Heart left ventricle (tissue), 16 donors: ENCODE measurements at places on chromosomes 1 and 21.

DNA sequence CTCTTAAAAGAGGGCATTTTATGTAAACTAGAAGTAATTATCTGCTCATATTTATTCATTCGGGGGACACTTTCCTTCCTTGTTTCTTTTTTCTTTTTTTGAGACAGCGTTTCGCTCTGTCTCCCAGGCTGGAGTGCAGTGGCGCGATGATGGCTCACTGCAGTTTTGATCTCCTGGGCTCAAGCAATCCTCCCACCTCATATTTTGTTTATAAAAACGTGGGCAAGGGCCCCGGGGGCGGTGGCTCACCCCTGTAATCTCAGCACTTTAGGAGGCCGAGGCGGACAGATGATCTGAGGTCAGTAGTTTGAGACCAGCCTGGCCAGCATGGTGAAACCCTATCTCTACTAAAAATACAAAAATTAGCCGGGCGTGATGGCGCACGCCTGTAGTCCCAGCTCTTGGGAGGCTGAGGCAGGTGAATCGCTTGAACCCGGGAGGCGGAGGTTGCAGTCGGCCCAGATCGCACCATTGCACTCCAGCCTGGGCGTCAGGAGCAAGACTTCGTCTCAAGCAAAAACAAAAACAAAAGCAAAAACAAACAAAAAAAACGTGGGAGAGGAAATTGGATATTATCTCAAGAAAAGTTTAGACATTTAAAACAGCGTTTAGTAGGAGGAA lies 926 bp upstream of the DFFA start:
- no peak for DNase-seq

DNA sequence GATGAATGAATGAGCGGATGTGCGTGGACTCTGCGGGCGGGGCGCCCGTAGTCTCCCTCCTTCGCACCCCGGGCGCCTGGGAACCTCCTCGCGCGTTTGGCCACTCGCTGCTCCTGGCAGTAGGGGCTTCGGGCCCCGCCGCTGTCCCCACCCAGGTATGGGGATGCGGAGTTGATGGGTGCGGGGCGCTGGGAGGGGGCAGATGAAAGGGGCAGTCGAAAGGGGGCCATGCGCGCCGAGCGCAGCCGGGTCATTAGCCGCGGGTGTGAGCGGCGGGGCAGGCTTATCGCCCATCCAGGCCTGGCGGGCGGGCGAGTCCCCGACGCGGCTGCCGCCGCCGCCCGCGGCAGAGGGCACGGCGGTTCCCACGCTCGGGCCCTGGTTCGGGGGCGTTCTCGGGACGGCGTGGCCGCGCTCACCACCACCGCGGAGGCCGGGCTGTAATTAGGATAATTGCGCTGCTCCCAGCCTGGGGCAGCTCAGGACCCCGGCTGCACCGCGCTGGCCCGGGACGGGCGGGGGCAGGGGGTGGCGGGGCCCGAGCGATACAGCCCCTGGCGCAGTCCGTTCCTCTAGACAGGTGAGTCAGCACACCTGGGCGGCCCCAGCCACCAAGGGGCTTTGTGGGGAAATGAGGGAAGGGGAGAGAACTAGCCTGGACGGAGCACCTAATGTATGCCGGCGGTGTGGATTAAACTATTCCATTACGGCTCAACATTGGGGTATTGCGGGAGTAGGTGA lies 22.1 kb upstream of the CITED4 start:
- DNase-seq = no peak

DNA sequence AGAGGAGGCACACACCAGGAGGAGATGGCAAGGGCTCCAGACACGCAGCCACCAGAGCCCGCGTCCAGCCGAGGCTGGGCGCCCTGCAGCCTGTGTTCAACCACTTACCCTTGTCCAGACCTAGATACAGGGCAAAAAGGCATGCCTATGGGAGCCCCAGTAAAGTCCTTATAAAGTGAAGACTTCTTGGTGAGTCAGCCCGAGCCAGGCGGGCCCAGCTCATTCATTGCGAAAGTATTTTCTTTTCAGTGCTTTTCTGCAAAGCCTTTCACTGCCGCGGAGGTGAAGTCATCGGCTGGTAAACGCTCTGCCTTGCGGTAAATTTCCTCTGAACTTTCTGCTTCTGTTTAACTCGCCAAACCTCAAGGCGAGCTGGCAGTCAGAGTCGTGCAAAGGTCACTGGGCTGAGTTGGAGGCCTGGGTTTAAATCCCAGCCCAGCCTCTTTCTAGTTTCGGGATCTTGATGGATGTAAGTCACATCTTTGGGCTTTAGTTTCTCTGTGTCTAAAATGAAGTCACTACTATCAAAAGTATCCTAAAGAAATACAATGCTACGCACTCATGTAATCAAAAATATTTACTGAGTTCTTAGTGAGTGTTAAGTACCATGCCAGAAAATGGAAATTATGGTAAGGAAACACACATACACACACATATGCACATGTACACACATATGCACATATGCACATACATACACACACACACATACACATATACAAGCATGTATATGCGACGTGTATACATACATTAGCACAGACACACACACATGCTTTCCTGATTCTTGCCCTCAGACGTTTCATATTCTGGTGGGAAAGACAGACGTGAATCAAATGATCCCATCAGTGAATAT lies 54.7 kb upstream of the IFFO2 start:
- DNase-seq = no peak

- no peak for DNase-seq
Observed at GRCh38 chr1:247281001-247281574, 25.2 kb downstream of the VN1R5 start.

DNA sequence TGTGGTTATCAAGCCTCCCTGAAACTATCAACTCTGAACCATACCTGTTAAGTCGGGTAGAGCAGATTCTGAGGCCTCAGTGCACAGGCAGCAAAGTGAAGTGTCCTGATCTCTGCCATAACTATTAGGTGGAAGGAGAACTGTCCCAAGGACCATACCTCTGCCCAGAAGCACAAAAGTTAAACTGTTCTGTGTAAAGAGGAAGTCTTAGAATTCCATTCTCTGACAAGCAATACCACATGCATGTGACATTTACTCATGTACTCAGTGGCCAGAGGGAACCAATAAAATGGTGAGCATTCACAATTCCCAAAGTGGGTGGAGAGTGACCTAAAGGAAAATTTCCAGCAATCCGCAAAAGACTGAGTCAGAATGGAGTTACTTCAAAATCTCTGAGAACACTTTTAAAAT lies 61.0 kb downstream of the TOR3A start:
- DNase-seq = no peak

DNA sequence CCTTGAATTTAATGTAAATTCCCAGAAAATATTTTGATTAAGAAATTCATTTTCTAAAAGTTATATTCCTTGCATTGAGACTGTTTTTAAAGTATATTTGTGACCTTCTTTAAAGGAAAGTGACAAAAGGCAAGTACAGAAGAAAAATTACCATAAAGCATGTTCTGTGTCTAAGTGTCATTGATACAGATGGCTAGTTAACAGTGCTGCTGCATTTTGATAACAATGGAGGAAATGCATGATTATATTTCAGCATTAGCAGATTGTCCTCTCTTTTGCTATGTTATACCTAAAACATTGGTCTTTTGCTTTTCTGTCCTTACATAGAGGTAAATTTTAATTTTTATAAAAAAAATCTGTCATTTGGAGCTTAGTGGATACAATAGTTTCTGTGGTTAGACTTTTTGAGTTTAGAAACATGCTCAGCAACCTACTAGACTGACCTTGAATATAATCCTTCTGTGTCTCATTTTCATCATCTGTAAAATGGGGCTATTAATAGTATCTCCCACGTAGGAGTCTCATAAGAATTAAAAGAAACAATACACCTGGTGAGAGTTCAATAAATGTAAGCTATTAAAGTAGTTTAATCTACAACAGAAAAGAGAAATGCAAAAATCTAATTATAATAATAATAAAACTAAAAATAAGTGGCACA lies 51.1 kb upstream of the RGS21 start:
- DNase-seq = no peak

GRCh38 chr21:36297938-36298572 lies 21.9 kb upstream of the MORC3 start:
- DNase-seq = peak; percentile 49

- no peak for DNase-seq
Observed at GRCh38 chr1:17139637-17140036, 20.4 kb upstream of the PADI2 start.

- no peak for DNase-seq
Observed at GRCh38 chr1:178102218-178102617, 8.3 kb downstream of the RASAL2 start.

GRCh38 chr1:48776393-48777218 lies at the start of gene BEND5:
Gene BEND5, minus strand, starts transcription at chr1:48776891. Its CDS starts 60 bp downstream, at chr1:48776831.
- peak; percentile 60 for DNase-seq

- DNase-seq = no peak
Observed at GRCh38 chr1:246279402-246279801, 227.7 kb downstream of the SMYD3 start.

DNA sequence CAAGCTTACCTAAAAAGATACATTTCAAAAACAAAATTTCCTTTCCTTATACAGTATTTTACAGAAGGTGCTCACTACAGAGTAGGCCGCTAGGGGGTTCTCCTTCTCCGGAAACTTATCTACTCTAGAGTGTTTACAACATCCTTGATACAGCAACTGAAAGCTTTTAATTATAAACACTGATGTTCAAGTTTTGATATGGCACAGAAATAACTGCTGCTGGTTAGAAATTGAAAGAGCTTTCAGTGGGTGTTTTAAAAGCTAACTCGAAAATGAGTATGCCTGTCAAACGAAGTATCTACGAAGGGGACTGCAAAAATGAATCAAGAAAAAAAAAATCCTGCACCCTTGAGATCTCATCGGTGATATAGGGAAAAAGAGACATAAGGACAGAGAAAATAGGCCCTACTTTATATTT lies 1.0 kb downstream of the YOD1 start:
- DNase-seq = no peak

GRCh38 chr1:243367314-243367713 lies 111.5 kb downstream of the SDCCAG8 start:
- no peak for DNase-seq

DNA sequence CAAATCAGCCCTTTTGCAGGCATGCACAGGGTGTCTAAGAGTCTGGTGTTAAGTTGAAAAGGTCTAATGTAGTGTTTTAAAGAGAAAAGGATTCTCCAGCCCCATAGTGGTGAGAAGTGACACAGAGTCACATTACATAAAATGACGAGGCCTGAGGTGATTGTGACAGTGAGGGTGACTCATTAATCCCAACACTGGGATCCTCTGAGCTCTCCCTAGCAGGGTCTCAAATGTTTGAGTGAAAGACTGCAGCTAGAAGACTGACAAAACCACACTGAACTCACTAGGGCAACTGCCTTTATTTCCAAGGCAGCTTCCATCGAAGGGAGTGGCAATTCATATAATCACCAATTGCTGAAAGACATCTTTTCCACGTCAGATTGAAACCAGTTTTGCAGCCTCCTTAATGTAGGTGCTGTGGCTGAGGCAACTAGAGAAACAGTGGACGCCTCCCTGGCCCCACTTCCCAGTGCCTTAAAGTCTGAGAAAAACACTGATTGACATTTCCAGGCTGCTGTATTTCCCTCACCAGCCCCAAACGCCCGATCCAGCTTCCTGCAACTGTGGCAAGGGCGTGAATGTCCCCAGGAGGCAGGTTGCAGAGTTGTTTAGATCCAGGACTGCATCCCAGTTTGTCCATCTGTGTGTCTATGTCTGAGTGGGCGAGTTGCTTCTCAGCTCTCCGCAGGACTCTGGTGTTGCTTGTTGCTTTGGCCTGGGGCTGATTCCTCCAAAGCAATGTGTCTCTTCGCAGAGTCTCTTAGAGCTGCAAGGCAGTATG lies 81.4 kb downstream of the RUNX1 start:
- no peak for DNase-seq

GRCh38 chr1:171346881-171347280 lies 32.9 kb downstream of the FMO4 start:
- no peak for DNase-seq

DNA sequence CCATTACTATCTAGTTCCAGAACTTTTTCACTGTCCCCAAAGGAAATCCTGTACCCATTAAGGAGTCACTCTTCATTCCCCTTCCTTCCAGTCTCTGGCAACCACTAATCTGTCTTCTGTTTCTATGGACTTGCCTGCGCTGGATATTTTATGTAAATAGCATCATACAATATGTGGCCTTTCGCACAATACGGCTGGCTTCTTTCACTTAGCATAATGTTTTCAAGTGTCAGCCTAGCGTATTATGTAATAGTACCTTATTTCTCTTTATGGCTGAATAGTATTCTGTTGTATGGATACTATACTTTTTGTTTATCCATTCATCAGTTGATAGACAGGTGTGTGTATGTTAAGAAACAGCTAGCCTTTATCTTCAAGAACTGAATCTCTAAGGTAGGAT lies 14.3 kb downstream of the ATF3 start:
- DNase-seq = no peak

DNA sequence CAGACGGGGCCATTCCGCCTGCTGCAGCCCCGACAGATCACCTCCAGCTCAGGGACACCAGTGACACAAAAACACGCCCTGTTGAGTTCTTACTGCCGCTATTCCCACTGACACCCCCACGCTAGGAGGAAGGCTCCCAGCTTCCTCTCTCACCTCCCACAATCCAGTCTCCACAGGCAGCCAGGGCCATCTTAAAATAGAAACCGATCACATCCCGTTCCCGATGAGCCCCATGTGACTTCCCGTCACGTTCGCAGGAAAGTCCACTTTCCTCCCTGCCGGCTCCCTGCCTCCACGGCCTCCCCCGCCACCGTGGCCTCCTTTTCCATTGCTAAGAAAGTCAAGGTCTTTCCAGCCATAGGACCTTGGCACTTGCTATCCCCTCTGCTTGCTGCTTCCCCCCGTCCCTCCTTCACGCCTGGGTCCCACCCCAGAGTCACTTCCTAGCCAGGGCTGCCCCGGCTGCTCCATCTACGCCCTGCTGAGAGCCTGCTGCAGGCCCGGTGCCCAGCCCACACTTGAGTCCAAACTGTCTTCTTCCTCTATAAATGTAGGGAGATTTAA lies 24.0 kb upstream of the DDOST start:
- peak; percentile 77 for DNase-seq

GRCh38 chr1:202067188-202067974 lies 55.3 kb upstream of the GPR37L1 start:
- DNase-seq = no peak

DNA sequence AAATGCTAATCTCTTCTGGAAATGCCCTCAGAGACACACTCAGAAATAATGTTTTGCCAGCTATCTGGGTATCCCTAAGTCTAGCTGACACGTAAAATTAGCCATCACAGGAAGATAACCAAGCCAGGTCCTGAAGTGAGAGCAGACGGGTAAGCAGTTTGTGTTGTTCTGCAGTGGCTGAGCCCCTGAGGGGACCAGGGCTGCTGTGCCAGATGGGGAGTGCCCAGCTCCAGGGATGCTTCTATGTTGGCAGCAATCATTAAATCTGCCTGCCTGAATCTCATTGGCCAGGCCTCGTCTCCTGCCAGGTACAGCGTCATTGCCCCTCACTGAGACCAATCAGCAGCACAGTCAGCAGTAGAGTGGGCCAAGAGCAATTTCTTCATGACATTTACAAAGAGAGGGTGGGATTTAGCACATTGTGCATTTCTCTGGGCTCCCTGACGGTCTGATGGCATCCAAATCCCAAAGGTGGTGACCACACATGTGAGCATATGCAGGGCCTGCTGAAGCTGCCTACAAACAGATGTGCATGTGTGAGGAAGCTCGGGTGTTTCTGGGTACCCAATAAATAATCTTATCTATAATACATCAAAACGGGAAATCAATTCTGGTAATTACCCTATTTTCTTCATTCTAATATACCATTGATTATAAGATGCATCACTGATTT lies 58.7 kb upstream of the LRRN2 start:
- DNase-seq = no peak
